ENCODE measurements at places on chromosomes 4 and X.
A peak's percentile ranks its signal among the peaks of the same experiment; 100 is the strongest.

- DNase-seq = peak; percentile 63
These were observed 118.0 kb downstream of the PDE5A start for GRCh38 chr4:119510395-119511149.

DNA sequence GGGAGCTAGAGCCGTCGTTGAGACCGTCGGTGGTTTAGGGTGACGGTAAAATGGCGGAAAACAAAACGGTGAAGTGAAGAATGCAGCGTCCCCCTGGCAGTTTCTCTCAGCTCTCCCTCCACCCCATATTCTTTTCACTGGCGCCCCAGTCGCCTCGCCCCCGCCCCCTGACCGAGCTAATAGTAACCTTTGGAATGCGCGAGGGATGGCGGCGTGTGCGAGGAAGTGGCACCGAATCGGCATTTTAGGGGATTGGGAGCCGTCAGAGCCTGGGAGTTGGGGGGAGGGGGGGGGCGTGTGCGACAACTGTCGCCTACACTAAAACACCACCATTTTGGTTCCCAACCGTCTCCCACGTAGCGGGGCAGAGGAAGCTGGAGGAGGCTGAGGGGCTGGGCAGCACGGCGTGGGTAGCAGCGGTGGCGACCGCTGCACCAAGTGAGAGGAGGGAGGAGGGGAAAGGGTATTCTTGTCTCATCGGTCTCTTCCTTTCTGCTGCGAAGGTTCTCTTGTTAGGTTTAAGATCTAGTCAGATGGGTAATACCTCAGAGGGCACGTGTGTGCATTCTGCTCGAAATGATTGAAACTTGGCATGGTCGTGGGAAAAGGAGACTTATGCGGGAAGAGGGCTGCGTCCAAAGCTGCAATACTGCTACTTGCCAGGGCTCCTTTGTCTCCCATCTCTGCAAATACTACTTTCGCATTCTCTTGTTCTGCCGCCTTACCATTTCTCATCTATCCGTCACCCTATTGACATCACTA is 840 bp downstream of the ZNF711 start:
- DNase-seq = peak; percentile 16

DNA sequence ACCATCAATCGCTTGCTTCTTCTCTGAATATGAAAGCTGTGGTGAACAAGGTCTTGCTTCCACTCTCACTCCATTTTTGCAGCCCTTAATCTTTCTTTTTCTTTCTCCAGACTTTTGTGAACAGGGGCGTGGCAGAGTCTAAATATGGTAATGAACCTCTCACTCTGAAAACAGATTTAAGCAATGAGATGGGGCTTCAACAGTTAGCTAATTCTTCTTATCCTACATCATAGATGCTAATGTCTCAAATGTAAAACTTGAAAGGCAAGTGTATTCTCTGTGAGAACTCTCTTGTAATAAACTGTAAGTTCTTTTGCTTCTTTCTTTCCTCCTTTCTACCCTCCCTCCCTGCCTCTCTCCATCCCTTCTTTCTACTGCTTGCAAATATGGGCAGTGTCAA is 106.5 kb upstream of the ANK2 start:
- no peak for DNase-seq

DNA sequence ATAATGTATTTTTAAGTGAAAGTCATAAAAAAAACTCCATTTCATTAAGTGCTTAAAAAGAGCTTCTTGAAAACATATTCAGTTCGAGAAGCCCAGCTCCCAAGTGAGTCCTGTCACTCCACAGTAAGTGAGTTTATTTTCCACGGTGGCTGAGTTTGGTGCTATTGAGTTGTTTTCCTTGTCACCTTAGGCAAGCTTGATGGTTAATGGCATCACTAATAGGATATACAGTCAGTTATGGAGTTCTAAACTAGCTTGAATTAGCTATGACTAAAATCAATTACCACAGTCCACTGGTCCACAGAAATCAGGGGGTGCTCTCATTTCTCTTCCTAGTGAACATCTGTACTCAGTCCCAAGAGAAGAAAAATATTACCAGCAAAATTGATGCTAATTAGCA is 1526.2 kb upstream of the IGFBP7 start:
- DNase-seq = no peak

- no peak for DNase-seq
These were observed 149.8 kb downstream of the CHM start for GRCh38 chrX:85897362-85898126.

DNA sequence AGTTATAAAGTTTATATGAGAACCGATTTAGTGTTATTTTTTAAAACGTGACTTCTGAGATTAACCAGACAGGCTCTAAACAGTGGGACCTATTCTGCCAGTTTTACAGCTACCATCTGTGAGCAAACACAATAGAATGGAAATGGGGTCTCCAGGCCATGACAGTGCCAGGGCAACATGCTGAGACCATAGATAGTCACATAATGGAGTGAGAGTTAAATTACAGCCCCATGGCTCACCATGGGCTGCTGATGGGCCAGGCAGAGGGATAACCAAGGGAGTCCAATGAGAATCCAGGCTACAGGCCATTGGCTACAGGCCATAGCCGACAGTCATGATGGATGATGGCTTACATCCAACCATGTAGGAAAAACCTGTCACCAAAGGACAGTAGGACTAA is 183.5 kb upstream of the NDP start:
- no peak for DNase-seq

- no peak for DNase-seq
These were observed 1044.4 kb upstream of the DIAPH2 start for GRCh38 chrX:95640226-95640625.

DNA sequence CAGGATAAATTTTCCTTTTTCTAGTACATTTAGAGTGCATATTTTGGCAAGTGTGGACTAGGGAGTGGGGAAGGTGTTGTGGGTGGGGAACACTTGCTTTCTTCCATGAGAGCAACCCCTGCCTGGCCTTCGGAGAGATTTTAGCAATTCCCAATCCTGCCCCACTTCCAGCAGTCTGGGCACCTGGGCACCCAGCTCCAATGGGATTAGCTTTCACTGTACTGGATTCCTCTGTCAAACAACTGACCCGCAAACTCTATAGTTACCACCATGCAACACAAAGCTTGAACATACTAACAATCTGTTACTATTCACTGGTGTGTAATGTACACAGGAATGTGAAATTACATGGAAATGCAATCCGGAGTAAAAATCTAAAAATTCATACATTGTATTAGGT is 50.3 kb downstream of the SH3RF1 start:
- no peak for DNase-seq

GRCh38 chrX:148611993-148612392 is 111.6 kb downstream of the AFF2 start:
- no peak for DNase-seq

DNA sequence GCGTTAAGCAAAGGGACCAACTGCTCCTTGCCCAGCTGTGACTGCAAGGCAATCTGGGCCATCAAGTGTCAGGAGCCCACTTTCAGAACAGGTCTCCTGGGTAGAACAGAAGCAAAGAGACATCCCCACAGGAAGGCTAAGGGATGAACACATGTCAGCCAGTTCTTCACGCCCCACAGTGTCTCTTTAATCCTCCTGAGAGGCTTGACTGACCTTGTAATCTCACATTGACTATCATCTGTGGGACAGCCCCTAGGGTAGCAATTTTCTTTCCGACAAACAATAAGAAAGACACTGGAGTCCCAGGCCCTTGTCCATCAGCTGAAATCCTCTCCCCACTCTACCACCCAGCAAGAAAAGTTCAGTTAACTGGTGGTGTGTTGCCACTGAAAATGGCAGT is 1.0 kb downstream of the CHRDL1 start:
- DNase-seq = no peak

GRCh38 chrX:106479920-106480319 is 131.9 kb upstream of the RADX start:
- DNase-seq = no peak

GRCh38 chr4:2619459-2619858 is 83.0 kb downstream of the FAM193A start:
- DNase-seq = no peak

- DNase-seq = no peak
These were observed 53.1 kb downstream of the ZNF732 start for GRCh38 chr4:252065-252601.

DNA sequence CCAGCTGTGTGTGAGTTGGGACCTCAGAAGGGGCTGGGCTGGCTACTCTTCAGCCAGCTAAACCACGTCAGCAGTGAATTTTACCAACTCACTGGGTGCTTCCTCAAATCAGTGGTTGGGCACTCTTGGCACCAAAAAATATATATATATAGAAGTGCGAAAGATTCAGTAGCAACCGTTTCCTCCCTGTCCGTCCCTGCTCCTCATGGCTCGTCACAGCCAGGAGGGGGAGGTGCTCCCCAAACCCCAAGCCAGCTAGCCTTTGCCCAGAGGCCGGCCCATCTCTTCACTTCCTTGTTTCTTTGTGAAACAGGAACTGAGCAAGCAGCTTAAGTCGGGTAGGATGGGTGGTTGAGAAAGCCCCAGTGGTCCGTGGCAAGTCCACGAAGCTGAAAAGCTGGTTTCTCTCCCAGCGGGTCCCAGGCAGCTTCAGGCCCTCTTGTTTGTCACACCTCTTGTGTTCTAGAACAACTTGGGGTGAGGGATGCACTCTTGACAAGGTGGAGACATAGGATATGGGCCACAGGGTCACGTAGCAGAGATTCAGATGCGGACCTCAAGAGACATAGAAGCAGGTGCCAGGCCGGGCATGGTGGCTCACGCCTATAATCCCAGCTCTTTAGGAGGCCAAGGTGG is 6.8 kb upstream of the SASH3 start:
- DNase-seq = no peak

GRCh38 chr4:123617791-123618190 is 221.2 kb downstream of the SPRY1 start:
- no peak for DNase-seq
